Hindlimb muscle (tissue), 1 donor: ENCODE measurements at places on chromosomes 3 and 15. TPM values are rescaled to one million over a fixed set of nuclear protein-coding genes. Genes with fewer than 3 reads are reported as not detected.

The GABRB3 gene
- polyA plus RNA-seq: 2.3 TPM

The HRH1 gene
- polyA plus RNA-seq: 3.4 TPM

The TLR9 gene
- 0.28 TPM for polyA plus RNA-seq

The PLSCR2 gene
- not detected for polyA plus RNA-seq

The WDR93 gene
- polyA plus RNA-seq: 0.14 TPM

The FBLN2 gene
- 34.2 TPM for polyA plus RNA-seq

The SLC12A1 gene
- 0.03 TPM for polyA plus RNA-seq

The SHC4 gene
- polyA plus RNA-seq: 1.7 TPM

DNA sequence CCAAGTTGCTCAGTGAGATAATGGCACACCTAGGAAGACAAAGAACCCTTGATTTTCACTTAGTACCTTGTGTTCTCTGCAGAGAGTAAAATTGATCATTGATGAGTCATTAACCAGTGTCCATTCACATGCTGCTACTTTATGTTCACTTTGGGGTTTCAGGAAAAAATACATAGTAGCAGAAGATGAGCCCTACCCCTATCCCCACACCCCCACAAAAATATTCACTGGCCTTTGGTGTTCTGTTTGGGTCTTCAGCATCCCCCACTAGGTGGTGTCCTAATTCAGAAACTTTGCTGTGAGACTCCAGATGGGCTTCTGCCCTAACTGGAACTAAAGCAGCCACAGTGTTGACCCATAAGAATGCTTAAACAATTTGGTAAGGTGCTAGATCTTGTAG is 178.8 kb downstream of the KLHL25 start:
- no peak for DNase-seq

- no peak for DNase-seq
Measured at GRCh38 chr15:55907797-55908196, 85.6 kb downstream of the NEDD4 start.

DNA sequence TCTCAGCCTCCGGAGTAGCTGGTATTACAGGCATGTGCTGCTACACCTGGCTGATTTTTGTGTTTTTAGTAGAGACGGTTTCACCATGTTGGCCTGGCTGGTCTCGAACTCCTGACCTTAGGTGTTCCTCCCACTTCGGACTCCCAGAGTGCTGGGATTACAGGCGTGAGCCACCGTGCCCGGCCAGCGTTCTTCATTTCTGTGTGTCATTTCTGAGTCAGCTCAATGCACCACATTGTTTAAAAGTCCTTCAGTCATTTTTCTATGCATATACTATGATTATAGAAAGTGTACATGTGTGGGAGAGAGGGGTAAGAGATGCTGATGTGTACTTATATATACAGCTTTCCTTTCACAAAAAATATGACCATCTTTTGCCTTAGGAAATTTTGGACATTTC is 2.1 kb downstream of the QTRT2 start:
- no peak for DNase-seq

GRCh38 chr3:12545473-12545791 is at the start of gene MKRN2OS:
TSS of gene MKRN2OS (minus strand) at chr3:12545499. CDS start at chr3:12545464, 35 bp downstream.
- DNase-seq: no peak

DNA sequence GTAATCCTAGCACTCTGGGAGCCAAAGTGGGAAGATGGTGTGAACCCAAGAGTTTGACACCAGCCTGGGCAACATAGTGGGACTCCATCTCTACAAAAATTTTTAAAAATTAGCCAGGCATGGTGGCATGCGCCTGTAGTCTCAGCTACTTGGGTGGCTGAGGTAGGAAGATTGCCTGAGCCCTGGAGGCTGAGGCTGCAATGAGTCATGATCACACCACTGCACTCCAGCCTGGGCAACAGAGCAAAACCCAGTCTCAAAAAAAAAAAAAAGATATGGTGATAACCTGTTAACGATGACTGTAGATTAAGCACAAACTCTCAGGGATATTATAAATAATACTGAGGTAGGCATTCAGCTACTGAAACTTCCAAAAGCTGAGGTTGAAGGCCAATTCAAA is 107.5 kb downstream of the SLC49A4 start:
- no peak for DNase-seq

DNA sequence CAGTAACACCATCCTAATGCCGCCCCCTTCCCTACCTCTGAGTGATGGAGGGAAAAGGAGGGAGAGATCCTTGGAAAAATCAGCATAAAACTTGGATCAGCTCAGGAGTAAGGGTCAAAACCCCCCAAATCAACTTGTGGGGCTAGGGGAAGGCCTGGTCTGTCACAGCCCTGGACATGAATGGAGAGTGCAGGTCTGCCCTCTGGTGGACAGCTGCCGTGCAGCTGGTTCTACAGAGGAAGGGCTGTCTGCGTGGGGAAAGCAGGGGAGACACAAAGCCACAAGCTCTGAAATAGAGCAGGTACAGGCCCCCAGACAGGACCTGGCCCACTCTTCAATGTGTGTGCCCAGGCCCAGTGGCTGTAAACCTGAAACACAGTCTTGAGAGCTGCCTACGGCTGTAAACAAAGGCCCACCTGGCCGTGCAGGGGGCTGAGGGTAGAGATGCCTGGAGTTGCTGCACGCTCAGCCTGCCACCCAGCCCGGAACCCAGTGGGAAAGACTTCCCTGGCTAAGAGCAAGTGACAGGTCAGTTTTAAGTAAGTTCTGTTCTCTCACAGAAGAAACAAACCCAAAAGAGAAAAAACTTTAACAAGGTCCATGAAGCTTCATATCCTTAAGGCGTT is 16.4 kb downstream of the CLK3 start:
- DNase-seq: peak; percentile 63

- DNase-seq: no peak
Measured at GRCh38 chr15:67098768-67099282, 33.4 kb downstream of the SMAD3 start.

- DNase-seq: no peak
Measured at GRCh38 chr15:76991741-76992645, 2.9 kb upstream of the PSTPIP1 start.

- no peak for DNase-seq
Measured at GRCh38 chr3:194272221-194272620, 78.9 kb downstream of the CPN2 start.

DNA sequence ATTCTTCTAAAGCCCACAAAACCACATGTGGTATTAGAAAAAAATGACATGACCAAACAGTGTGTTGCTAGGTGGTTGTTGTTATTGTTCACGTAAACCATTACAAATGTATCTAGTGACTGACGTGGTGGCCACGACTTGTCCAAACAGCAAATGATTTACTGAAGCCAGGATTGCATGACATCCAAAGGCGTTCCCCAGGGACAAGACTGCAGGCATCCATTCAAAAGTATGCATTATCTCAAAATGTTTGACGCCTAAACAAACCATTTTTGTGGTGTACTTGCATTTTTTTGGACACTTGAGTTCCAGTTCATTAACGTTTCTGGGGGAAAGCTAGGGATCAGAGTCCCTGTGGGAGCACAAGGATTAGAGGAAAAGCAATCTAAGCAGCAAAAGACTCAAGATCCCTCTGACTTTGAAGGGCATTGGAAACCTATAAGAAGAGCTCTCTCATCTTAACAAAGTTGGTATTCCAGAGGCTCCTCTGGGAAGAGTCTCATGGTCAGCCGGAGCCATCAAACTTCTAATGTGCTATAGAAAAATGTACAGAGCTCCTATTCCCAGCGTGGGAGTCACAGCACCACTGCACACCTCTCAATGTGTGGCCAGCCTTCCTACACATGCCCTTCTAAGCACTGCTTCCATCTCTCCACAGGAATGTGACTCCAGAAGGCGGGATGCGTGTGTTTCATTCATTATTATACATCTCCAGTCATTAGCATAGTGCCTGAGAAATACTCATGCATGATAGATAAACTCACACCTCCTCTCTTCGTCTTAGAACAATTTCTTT is 62.9 kb downstream of the FBN1 start:
- no peak for DNase-seq

DNA sequence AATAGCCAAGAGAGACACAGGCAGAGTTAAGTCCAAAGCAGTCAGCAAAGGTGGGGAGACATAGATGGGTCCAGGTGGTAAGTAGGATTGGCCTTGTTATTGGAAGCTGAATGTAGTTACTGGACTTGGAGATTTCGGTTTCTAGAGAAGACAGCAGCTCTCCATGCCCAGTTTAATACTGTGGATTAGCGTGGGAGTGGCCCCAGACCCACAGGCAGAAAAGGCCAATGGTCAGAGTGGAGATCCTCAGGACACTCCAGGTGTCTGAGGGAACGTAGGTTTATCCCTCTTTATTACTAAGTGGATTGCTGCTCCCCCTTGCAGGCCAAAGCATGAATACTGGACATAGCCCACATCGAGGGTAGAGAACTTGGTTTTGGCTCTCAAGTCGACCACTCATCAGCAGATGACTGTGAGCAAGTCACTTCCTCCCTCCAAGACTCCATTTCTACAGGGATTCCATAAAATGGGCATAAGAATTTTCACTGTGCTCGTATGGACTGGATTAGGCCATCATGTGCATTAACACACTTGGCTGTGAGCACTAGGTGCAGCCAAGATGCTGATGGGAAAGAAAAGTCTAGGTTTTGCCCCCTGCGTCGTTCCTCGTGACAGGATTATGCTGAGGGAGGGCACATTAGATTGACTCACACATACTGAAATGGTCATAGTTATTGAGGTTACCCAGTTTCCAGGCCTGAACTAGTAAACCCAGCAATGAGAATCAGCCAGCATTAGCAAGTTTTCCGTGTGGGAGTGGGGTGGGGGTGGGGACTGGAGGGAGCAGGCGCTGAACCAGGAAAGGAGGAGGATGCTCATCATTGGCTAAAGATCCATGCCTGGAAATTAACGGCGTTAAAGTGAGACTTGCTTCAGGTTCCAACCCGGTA is 225.2 kb upstream of the TPRG1 start:
- DNase-seq: no peak

GRCh38 chr3:72657666-72658065 is 190.6 kb downstream of the SHQ1 start:
- DNase-seq: no peak

DNA sequence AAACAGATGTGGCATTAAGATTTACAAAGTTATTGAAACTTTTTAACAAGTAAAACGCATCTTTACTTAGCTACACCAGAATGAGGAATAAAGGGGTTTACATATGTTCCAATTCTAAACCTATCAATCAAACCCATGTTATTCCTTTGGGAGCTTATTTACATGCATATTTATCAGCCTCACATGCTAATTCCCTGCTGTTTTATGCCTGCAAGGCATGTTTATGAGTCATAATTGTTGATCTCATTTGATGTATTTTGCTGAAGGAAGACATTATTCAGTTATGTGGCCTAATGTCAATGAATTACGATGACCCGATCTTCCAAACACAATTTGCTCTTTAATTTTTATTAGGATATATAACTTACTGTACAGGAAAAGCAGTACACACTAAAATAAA is 272.9 kb downstream of the TBC1D5 start:
- no peak for DNase-seq

DNA sequence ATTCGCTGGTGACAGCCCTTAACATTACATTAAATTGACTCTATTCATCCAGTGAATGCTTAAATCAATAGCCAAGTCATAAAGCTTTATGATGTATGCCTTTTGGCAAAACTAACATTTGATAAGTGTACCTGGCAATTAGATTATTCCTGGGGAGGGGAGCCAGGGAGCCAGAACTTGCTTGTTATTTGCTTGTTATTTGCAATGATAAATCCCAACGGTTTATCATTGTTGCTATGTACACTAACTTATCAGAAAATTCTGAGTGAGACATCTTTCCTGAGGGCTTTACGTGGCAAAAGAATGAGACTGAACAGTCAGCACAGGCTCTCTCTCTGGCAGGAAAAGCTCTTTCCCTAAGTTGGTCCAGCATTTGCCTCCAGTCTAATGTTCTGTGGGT is 35.8 kb upstream of the FBN1 start:
- DNase-seq: no peak

DNA sequence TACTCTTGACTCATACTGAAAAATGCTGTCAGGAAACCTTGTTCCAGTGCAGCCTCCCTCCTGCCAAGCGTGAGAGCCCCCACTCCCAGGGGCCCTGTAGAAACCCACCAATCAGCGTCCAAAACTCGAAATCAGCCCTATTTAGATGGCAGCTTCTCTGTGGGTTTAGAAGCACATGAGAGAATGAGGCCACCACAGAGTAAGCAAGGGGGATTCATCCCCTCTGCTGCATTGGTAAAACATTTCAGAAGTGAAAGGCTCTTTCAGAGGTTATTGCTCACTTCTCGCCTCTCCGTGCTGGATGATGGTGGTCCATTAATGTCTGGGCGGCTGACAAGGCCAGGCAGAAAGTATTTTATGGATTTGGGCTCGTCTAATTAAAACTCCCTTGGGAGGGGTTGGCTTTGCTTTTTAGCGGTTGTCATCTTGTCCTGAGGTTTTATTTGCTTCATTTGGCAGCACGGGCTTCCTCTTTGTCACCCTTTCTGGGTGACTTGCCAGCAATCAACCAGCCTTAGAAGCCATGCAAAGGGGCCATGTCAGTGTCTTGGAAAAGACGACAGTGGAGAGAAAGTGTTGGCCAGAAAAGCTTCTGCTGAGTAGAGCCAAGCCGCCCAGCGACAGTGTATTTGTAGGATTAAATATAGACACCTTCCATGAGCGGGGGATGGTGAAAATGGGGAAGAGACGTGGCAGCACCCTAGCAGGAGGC is 145.5 kb downstream of the ATP10A start:
- no peak for DNase-seq

DNA sequence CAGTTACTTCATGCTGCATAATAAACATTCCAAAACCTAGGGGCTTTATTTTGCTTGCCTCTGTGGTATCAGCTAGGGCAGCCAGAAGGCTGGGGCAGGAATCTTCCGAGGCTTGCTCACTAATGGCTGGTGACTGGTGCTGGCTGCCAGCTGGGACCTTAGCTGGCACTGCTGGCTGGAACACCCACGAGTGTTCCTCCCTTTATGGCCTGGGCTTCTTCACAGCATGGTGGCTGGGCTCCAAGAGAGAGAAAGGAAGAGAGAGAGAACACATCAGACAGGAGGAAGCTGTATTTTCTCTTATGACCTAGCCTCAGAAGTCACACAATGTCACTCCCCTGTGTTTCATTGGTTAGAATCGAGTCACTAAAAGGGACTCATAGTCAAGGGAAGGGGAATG is 23.9 kb upstream of the CDCP1 start:
- DNase-seq: no peak

DNA sequence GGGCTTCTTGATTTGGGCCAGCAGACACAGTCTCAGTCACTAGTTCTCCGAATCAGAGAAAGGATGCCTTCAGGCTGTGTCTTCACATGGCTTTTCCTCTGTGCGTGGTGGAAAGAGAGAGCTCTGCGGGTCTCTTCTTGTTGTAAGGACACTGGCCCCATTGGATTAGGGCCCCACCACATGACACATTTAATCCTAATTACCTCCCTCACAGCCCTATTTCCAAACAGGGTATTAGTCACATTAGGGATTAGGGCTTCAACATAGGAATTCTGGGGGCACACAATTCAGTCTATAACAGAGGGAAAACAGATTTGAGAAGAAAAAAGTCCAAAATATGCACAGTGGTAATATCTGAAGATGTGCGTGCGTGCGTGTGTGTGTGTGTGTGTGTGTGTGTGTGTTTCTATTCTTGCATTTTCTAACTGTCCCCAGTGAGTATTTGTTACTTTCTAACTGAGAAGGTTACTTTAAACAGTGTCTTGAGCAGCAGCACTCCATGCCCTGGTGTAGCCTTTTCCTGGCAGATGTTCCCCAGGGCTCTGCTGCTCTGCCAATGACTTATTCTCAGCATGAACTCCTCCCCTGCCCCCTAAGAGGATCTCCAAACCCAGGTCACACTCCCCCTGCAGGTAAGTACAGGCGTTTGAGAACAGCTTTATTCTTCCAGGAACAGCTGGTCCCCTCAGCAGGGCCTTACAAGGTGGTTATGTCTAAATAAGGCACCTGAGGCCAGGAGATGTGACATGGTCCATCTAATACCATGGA is 72.9 kb downstream of the RPL39L start:
- DNase-seq: no peak
